ENCODE measurements at places on chromosomes 2 and 18.

DNA sequence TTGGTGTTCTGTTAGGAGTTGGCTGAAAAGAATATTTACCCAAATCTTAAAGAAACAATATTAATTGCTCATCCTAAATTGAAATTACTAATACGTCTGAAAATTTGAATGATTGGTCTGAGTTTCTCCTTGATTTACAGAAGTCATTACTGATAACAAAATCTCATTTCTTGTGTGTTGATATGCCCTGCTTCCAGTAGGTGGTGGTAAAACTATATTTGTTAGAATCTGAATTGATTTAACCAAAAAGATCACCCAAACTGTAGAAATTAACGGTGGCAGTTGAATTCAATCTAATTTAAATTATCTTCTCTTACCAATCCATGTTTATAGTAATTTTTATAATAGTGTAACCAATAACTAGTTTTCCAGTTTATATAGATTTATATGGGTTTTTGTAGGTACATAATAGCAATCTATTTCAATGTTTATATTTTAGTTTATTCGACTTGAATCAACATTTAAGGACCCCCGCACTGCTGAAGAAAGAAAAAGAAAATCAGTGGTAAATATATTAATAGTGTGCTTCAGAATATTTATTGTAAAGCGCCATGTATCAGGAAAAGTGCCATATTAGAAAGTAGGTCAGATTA is 38.3 kb downstream of the PAPOLG start:
- peak; percentile 8 for DNase-seq

DNA sequence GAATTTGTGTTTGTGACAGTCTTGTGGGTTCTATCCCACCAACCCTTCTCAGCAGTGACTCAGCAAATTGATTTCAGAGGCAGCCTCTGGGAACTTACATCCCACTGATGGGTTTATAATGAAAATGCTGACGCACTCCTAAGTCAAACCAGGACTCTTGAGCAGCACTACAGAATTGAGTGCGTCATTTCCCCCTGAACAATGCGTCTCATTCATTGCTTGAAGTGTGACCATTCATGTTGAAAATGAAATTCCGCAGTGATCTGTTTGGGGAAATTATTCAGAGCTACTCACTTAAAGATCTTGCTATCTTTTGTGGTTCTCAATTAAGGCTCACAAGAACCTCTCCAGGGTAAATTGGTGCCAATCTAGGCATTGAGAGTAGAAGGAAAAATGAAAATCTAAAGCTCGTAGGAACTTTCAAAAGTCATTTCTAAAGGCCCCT is 417.7 kb upstream of the SLC14A2 start:
- no peak for DNase-seq

DNA sequence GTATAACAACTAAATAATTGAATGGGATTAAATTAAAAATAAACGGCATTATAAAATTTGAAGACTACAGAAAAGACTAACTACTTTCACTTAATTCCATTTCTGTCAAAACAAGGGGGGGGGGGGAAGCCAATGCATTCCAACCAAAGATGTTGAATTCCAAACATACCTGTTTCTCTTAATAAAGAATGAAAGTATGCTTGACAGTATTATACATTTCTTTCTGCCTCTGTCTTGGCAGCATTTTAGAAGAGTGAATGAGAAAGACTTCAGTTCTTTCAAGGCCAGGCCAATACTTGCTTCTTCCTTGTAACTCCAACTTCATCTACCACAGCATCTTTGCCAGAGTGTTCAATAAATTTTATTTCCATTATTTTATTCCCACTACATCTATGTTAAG is 65.9 kb downstream of the PDE11A start:
- no peak for DNase-seq

- no peak for DNase-seq
These were observed 238.5 kb downstream of the ALPK2 start for GRCh38 chr18:58390399-58390798.

DNA sequence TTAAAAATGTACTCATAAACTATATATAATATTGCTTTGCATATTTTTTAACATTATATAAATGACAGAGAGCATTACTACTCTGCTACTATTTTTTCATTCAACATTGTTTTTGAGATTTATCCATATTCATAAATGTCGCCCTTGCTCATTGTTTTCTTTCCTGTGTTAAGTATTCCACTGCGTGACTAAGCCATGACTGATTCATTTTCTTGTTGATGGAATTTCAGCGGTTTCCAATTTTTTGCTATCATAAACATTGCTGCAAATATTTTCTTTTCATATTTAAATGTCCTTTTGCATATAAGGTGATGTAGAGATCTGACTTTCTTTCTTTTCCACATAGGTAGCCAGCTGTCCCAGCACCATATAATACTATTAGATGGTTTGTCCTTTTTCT is 57.6 kb downstream of the SFXN5 start:
- no peak for DNase-seq

GRCh38 chr2:198901894-198902293 is 555.8 kb downstream of the SATB2 start:
- DNase-seq: no peak

GRCh38 chr2:7736646-7737305 is 819.6 kb downstream of the RNF144A start:
- no peak for DNase-seq

DNA sequence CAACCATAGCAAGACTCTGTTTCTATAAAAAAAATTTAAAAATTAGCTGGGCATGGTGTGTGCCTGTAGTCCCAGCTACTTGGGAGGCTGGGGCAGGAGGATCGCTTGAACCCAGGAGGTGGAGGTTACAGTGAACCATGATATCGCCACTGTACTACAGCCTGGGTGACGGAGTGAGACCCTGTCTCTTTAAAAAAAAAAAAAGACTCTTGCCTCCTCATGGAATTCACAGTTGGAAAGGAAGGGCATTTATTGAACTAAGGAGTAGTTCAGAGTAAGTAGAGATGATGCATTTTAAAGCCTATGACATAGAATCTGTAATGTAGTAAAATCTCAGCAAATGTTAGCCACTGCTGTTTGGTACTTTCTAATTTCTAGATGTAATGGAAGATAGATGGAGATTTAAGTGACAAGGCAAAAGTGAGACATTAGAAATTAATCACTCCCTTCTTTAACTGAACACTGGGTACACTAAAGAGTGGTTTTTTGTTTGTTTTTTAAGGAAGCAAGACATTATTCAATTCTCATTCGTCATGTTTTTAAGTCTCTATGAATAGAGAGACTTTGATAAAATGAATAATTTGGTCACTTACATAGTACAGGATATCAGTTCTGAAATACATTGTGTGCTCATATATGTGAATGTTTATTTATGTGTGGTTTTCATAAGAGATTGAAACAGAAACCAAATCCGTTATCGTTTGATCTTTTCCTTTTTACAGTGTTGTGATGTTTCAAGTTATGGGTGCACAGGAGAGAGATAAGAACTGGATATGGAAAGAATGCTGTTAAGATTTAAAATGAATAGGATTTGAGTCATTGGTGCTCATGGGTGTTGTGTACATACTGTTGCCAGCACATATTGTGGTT is 186.1 kb upstream of the STON1 start:
- DNase-seq: no peak

- DNase-seq: no peak
These were observed 441.8 kb upstream of the SETBP1 start for GRCh38 chr18:44238911-44239310.

DNA sequence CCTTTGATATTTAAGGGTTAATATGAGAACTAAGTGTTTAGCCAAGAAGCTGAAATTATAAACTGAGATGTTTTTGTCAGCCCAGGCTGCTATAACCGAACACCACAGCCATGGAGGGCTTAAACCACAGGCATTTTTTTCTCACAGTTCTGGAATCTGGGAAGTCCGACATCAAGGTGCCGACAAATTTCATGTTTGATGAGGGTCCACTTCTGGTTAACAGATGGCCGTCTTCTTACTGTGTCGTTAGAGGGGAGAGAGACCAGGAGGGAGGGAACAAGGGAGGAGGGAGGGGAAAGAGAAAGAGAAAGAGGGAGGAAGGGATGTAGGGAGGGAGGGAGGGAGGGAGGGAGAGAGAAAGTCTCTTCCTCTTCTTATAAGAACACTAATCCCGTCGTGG is 6.5 kb upstream of the CNDP2 start:
- no peak for DNase-seq

- peak; percentile 3 for DNase-seq
These were observed 668.7 kb downstream of the SLC4A3 start for GRCh38 chr2:220296174-220296573.

DNA sequence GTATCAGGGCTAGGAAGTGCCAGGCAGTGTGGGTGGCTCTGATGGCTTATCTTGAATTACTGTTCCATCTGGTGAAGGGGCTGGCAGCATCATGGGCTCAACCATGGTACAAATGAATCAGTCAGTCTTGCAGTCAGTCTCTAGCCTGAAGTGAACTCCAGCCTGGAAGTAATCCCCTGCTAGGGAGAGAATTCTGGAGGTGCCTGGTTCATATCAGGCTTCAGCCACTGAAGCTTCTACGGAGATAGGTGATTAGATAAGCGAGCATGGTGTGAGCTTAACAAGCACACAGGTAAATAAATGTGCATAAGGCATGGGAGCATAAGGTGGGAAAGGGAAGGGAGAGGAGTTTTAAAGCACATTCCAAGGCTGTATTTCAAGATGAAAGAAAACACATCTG is 541.7 kb downstream of the MBD2 start:
- no peak for DNase-seq

DNA sequence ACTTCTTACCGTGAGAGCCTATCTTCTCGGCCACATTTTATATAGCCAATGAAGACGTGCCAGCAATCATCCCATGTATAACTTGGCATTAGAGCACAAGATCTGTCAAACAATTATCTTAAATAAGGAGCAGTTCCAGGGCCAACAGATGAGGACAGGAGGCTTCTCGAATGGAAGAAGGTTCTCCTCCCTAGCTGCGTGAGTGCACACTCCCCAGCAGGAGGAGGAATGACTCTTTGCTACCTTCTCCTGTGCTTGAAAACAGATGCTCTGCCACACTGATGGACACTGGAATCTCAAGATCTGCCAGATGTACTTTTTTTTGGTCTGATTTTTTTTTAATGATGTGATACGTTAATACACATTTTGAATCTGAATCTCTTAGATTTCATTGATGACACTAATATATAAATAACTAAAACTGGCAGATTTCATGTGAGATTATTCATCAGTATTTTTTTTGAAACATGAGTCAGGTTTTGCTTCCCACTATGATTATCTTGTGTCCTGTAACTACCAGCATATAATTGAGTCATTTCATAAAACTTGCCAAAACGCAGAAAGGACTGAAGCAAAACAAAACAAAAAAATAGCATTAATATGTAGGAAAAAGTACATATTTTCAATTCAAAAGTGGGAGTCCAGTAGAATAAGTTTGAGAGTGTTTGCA is 626 bp upstream of the VIT start:
- no peak for DNase-seq

DNA sequence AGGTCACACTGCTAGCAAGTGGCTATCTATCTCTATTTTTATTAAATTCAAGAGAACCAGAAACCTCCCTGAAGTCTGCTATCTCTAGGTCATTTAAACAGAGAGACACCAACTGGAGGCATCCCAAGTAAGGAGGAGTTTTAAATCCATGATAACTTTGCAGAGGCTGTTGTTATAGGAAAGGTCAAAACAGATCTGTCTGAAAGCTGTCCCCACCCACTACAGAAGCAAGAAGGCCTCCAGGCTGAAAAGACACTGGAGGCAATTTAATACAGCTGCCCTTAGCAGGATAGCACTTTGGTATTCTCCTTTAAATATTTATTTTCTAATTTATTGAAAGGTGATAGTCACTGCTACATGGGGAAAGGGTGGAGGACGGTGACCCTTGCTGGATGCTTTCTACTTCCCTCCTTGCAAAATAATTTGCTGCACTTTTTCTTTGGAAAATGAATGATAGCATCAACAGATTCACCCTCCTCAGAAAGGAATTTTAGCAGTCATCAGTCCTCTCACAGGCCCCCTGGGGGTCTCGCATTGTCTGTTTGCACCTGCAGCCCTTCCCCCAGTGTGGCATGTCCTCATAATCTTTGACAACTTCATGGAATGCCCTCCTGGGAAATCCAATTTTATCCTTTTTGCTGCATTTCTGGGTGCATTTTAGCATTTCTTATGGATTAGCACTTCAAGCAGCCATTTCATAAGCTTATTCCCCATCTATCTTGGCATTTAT is 429.5 kb upstream of the TNP1 start:
- peak; percentile 74 for DNase-seq

DNA sequence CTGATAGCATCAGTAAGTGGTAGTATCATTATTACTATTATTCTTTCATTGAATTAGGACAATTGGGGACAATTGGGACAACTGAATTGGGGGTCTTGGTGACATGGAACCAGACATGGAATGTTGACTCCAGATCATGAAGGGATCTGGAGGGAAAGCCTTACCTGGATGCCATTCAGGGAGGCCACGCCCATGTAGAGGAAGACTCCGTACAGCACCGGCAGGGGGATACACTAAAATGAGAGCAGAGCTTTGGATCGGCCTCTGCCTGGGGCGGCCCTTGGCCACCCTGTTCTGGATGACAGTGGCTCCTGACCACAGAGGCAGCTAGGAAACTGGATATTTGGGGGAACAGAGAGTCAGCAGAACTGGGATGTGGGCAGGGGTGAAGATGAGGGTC is 29.2 kb downstream of the MTHFD2 start:
- no peak for DNase-seq

GRCh38 chr2:25072606-25073005 is 30.7 kb downstream of the EFR3B start:
- no peak for DNase-seq

DNA sequence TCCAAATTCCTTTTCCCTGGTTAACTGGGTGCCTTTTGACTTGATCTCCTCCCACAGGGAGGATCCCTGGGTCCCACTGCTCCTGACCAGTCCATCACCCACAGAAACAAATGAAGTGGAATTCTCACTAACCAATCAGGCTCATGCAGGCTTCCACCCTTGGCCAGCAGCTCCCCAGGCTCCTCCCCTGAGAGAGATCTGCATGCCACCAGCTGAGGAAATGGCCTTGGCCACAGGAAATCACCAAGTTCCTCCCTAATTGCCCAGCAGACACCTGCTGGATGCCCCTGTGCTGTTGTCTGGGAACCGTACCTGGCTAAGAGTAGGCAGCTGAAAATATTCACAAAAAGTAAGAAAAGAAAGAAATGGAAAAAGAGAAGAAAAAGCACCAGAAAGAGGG is 207.4 kb downstream of the NCK2 start:
- no peak for DNase-seq

DNA sequence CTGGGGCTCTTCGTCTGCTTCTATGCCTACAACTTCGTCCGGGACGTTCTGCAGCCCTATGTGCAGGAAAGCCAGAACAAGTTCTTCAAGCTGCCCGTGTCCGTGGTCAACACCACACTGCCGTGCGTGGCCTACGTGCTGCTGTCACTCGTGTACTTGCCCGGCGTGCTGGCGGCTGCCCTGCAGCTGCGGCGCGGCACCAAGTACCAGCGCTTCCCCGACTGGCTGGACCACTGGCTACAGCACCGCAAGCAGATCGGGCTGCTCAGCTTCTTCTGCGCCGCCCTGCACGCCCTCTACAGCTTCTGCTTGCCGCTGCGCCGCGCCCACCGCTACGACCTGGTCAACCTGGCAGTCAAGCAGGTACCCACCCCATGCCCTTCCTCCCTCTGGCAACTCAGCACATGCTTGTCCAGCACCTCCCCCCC is 24.2 kb downstream of the STEAP3 start:
- DNase-seq: no peak

- DNase-seq: no peak
These were observed 1.3 kb upstream of the PRKCE start for GRCh38 chr2:45649858-45650811.

- DNase-seq: no peak
These were observed 754.4 kb downstream of the ADCYAP1 start for GRCh38 chr18:1658908-1659566.

Measured in NCI-H2081 (cell line).